ENCODE measurements at places on chromosomes 6 and 20.

- DNase-seq: no peak
Measured at GRCh38 chr6:135616655-135617054, 119.1 kb upstream of the AHI1 start.

DNA sequence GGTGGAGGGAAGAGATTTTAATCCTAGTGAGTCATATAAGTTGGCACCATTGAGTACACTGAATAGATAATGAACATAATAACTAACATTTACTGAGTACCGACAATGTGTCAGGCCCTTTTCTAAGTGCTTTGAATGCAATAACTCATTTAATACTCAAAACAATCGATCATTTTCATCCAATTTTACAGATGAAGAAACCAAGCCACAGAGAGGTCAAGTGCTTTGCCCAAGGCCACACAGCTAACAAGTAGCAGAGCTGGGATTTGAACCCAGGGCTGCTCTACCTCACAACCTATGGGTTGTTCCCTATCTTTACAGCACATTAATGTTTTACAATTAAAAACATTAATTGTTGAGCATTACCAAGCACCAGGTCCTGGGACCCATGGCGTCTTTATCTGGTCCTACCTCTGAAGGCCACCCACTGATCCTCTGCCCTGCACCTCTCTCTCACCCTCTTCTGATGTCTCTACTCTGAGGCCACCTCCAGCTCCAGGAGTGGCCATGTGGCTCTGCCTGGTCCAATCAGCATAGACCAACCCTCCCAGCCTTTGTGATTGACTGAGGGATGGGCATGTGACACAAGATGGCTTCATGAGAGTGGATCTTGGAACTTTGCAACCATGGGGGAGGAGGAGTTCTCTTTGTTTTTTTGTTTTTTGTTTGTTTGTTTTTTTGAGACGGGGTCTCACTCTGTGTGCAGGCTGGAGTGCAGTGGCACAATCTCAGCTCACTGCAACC lies 83.9 kb downstream of the KCNB1 start:
- no peak for DNase-seq

- no peak for DNase-seq
Measured at GRCh38 chr20:43096931-43097260, 92.8 kb downstream of the PTPRT start.

GRCh38 chr6:48747471-48747870 lies 636.5 kb upstream of the PTCHD4 start:
- DNase-seq: no peak

- no peak for DNase-seq
Measured at GRCh38 chr6:142002825-142003405, 129.8 kb upstream of the GJE1 start.

GRCh38 chr6:98469141-98469540 lies 365.2 kb upstream of the POU3F2 start:
- DNase-seq: no peak

Data from femur (tissue), 1 donor.